Stimulated activated CD8-positive, alpha-beta memory T cell treated with anti-CD3 and anti-CD28 coated beads, Interleukin-15, amount 100 ng/mL, for 48 hours (primary cell): ENCODE measurements at places on chromosomes 4 and X.

DNA sequence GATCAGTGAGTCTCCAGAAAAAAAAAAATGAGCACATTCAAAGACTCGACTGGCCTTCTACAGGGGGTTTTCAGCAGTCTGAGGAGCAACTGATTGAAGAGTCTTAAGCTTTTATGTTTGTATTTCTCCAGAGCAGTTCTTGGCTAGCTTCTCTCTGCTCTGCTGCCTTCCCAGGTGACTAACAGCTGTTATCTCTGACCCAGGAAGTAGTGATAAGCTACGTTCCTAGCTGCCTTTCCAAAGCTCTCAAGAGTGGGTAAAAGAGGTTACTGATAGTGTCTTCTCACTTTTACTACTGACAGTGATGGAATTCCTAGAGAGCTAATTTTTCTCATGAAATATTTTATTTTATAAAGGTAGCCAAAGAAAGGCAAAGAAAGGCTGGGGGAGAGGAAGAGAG lies 66.6 kb downstream of the ENOX2 start:
- DNase-seq, result no peak

DNA sequence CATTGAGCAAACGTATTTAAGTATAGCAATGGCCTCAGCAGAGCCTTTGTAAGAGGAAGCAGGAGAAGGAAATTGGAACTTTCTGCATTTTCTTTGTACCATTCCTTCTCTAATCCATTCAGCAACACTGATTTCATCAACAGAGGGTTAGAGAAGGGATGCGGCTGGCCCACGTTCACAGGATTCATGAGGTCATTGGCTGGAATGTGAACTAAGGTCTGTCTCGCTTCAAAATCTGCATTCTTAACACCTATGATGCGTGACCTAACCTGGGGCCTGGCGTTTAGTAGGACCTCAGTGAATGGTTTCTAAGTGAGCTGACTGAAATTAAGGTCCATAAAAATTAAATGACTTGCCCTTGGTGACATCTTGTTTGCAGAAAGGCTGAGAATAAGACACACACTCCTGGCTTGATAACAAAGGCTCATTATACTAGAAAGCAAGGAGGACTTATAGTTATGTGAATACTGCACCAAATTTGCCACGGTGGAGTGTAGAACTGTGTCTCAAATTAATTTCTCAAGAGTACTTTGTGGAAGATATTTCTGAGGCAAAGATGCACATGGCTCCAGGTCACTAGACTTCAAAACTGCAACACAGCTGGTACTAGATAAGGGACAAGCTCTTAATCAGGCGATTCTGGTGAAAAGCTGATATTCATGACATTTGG lies 25.4 kb downstream of the FGFBP1 start:
- DNase-seq, result no peak

GRCh38 chr4:142358656-142359055 lies 487.4 kb downstream of the INPP4B start:
- DNase-seq, result no peak

DNA sequence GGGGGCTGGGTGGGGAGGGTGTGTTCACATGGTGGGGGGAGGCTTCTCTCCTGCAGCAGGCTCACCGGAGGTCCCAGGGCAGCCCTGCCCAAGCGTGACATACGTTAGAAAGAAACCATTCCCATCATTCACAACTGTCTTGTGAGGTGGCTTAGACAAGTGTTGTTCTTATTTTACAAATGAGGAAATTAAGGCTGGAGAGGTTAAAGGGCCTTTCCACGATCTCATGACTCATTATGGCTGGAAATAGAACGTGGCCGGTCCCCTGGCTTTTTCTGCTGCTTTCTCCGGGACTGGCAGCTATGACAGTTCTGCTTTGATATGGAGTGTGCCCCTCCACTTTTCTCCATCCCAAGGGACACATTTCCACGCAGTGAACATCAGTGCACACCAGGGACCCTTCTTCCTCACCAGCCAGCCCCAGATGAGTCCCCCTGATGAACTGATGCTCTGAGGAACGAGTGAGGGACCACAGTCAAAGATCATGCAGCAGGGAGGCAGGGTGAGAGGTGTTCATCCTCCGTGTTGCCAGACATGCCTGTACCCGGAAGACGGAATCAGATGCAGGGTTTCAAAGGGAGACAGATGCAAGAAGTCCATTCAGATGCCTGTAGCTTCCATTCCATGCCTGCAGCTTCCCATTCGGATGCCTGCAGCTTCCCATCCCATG lies 64.0 kb upstream of the ACSL1 start:
- DNase-seq, result no peak

DNA sequence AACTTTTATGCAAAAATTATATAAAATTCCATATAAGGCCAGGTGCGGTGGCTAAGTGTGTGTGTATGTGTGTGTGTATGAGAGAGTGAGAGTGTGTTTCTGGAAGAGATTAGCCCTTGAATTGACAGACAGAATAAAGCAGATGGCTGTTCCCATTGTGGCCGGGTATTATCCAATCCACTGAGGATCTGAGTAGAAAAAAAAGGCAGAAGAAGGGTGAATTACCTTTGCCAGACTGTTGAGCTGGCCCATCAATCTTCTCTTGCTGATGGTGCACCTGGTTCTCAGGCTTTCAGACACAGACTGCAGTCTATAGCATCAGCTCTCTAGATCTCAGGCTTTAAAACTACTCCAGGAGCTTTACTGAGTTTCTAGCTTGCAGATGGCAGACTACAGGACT lies 92.2 kb upstream of the SLIT2 start:
- no peak for DNase-seq
